Kidney capillary endothelial cell (primary cell): ENCODE measurements at places on chromosomes 7 and 10.

DNA sequence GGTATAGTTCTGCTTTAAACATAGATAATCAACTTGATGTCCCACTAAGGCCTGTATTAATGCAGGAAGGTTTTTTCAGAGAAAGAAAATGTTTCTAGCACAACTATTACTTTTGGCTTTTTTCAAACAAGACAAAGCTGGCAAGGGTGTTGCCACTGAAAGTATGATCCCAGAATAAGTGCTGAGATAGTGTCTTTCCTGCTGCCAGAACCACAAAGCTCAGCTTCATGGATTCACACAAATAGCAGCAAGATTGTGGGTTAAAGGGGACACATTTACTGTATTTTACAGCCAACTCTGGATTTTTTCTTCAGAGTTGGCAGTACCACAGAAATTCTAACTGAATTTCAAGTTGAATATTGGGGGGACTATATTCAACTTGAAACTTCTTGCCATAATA lies 4.3 kb downstream of the NCOA4 start:
- DNase-seq, result no peak

GRCh38 chr10:18214691-18215563 lies 74.7 kb downstream of the CACNB2 start:
- DNase-seq, result peak; percentile 41

DNA sequence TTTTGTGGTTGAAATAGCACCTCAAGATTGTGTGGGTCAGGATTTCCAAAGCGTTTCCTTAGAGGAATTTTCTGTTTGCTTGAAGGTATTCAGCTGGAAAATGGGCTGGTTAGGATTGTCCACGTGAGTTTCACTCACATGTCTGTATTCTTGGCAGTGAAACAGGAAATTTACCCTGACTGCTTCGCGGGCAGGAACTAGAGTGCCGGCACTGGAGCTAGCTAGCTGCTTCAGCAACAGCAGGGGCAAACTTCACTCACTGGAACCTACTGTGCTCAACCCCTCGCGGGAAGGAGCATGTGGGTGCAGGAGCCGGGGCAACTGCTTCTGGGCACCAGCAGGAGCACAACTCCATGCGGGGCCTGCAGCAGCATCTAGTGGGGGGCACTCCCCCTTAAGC lies 38.0 kb upstream of the RTKN2 start:
- DNase-seq, result no peak

- no peak for DNase-seq
These were observed 70.5 kb downstream of the ZMIZ1 start for GRCh38 chr10:79139124-79139835.

GRCh38 chr10:12954866-12955265 lies 46.6 kb downstream of the CCDC3 start:
- peak; percentile 48 for DNase-seq

- DNase-seq, result peak; percentile 11
These were observed 178.0 kb downstream of the MDFIC start for GRCh38 chr7:115099906-115100305.

DNA sequence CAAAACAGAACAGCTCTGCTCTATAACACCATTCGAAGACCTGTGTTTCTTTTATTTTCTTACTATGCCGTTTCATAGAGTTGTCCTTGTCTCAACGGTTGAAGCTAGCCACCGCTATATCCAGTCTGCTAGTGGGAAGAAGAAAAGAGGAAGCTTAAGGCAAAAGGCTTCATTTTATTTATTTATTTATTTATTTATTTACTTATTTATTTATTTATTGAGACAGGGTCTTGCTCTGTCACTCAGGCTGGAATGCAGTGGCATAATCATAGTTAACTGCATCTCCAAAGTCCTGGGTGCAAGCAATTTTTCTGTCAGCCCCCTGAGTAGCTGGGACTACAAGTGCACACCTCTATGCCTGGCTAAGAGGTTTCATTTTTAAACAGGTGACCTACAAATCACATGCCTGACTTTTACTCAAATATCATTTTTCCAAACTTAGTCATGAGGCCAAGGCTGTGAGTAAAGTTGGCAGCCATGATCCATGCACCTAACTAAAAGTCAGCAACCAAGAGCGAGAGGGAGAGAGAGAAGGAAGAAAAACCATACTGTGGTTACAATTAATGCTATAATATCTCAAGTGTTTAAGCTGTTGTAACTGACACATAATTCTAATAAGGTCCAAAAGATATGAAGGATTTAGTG lies 1305.3 kb upstream of the LRRTM3 start:
- DNase-seq, result no peak

DNA sequence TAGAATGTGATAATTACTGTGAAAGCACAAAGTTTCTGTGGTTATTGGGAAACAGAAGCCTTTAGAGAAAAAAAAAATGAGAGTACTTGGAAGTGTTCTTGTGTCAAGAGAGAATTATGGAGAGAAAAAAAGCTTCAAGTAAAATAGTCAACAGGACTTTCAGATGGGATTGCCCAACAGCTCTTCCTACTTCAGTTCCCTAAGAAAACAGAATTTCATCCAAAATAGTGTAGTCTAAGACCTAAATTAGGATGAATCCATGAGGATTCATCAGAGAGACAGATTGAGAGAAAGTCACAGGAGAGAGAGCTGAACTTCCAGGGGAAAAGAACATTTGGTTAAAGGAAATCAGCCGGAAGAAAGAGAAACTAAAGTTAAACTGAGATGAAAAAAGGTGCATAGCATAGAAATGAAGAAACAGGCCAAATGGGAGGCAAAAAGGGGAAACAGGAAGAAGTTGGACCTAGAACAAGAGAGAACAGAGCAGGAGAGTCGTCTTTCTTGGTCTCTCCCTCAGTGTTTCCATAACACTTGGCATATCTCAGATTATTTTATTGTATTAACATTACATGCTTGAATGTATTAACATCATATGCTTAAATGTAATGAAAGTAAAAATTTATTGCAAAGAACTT lies 2.5 kb downstream of the SCIN start:
- DNase-seq, result no peak

DNA sequence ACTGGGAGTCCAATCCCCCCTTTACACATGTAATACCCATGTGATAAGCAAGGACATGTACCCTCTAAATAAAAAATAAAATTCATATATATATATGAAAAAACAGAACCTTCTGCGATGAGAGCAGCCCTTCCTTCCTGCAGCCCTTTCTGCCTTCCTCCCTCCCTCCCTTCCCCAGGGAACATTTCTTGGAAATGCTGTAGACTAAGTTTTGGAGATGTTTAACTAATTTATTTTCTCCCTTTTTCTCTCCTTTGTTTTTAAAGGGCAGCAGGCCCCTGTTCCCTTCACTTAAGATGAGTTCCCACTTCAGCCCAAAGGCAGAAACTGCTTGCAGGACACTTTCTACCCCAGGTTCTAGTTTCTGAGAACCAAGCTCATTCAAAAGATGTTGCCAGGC lies 179.2 kb downstream of the FRMD4A start:
- DNase-seq, result no peak

DNA sequence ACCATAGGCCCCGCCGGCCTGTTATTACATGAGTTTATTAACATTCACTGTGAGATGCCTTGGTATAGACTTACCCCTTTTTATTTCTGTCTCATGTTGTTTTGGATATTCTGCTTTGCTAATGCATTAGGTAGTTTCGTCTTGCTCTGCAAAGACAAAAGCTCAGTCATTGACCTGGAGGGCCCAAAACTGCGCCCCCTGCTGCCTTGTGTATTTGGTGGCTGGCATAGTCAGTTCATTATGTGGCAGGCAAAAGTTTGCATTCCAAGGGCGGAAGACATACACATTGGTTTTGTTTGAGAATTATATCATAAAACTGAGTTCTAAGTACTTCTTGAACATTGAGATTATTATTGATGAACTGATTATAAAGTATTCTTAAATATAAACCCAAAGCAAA lies 372.5 kb downstream of the SDK1 start:
- DNase-seq, result peak; percentile 1

DNA sequence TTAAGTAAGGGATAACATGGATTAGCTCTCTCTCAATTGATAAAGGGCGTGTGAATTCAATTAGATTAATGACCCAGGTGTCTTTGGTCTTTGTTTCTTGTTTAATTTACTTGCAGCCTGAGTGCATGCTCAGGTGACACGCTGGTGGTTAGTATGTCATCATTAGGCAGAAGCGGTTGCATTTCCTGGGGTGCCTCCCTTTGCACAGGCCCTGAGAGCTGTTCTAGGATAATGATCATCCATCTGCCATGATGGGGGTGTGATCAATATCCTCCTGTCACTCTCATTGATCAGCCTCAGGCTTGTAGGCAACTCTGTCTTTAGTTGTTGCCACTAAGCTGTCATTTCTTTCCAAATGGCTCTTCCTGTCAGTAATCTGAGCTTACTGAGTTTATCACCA lies 99.6 kb upstream of the NPS start:
- no peak for DNase-seq

DNA sequence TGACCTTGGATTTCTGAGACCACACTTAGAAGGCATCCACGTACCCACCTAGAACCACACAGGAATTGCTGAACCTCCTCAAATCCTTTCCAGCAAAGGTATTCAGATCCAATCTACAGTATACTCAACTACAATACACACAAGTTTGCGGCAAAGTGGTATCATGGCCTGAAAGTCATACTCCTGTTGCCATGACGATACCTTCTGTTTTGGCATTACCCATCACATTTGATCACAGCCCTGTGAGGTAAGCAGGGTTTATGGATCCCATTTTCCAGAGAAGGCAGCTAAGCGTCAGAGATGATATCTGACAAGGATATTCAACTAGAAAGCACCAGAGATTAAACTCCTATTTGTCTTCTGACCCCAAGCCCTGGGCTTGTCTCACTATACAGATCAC lies 32.8 kb downstream of the SGMS1 start:
- no peak for DNase-seq

- DNase-seq, result no peak
These were observed 11.6 kb upstream of the SVIL start for GRCh38 chr10:29646238-29646902.

GRCh38 chr10:24462889-24463552 lies 254.1 kb downstream of the KIAA1217 start:
- DNase-seq, result peak; percentile 63

GRCh38 chr10:49194212-49194920 lies 6.2 kb upstream of the TMEM273 start:
- peak; percentile 65 for DNase-seq

GRCh38 chr7:85583131-85583953 lies 396.5 kb upstream of the SEMA3D start:
- DNase-seq, result no peak

DNA sequence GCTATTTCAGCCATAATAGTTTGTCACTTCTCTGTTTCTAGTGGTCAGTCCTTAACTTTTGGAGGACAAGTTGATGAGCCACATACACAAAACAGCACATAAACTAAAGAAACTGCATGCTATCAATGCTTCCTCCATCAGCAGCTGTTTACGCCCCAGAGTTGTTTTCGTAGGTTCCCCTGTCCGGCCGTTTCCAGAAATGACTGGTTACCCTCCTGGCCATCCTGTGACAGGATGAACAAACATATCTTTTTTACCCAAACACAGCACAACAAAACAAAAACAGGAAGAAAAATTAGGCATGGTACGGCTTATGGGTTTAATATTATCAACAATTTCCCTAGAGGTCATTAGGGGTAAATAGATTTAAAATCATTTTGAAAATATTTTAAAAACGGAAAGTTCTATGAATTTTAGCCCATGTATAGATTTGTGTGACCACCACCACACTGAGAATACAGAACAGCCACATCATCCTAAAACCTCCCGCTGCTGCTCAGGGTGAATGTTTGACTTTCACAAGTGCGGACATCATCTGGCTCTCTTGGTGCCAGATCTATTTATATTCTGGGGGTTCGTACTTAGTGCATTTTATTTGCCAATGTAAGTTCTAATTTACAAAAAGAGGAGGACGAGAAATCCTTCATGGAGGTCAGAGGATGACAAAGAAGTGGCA lies 74.8 kb downstream of the HIPK2 start:
- no peak for DNase-seq

DNA sequence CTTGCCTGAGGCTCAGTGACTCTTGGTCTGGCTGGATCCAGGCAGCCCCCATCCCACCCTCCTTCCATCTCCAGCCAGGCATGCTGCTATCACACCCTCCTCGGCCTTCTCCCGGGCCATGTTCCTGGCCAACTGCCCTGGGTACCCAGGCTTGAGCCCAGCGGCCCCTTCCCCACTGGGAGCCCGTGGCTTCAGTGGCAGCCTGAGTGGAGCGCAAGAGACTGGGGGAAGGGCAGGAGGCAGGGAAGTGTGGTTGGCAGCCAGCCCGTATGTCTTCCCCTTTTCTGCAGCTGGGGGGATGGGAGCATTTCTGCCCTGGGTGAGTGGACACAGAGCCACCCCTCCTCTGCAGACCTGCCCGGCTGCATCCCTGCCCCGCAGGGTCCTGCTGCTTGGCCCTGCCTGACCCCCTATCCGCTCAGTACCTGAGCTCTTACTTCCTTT lies 148.5 kb downstream of the ARHGAP22 start:
- DNase-seq, result no peak

- no peak for DNase-seq
These were observed 268.4 kb downstream of the CXCL12 start for GRCh38 chr10:44116474-44116873.

- peak; percentile 81 for DNase-seq
These were observed 10.4 kb downstream of the STMP1 start for GRCh38 chr7:135672560-135673359.

DNA sequence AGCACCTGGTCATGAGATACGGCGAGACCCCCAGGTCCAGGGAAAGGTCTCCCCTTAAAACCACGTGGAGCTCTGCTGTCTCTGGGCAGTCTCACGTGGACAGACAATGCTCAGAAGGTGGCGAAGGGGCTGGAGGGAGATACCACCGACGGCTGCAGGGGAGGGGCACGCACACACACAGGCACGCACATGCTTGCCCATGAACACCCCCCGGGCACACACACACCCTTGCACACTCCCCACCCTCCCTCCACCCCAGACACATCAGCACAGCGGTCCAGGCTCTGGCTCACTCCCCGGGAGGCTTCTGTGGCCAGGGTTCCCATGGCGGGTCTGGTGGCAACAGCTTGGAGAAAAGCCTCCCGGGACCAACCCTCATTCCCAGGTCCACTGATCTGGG lies 52.4 kb upstream of the TNRC18 start:
- DNase-seq, result no peak

- DNase-seq, result peak; percentile 3
These were observed 202.0 kb downstream of the ARL4A start for GRCh38 chr7:12889391-12889790.

DNA sequence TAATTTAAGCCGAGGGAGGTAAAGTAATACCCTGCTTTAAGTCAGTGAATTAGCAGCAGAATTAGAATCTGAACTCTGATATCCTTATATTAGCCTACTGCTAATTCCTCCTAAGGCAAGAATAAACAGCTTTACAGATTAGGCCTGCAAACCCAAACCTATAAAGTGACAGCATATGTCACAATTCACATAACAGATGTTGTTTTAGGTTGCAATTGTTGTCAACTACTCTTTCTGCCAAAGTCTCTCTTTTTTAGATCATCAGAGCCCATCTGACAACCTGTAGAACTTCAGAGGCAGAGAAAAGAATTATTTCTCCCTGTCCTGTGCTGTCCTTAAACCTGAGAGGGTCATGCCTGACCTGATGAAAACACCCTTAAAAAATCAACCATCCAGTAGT lies 167.2 kb downstream of the PRKG1 start:
- DNase-seq, result no peak
